ENCODE measurements at places on chromosomes 2 and 18.

DNA sequence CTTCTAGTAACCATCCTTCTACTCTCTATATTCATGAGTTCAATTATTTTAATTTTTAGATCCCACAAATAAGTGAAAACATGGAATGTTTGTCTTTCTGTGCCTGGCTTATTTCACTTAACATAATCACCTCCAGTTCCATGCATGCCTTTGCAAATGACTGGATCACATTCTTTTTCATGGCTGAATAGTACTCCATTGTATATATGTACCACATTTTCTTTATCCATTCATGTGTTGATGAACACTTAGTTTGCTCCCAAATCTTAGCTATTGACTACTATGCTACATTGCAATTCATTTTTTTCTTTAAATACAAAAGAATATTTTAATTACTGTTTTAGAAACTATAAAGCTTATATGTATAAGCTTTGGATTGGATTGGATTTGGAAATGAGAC is 240.4 kb upstream of the LYPD1 start:
- no peak for DNase-seq

DNA sequence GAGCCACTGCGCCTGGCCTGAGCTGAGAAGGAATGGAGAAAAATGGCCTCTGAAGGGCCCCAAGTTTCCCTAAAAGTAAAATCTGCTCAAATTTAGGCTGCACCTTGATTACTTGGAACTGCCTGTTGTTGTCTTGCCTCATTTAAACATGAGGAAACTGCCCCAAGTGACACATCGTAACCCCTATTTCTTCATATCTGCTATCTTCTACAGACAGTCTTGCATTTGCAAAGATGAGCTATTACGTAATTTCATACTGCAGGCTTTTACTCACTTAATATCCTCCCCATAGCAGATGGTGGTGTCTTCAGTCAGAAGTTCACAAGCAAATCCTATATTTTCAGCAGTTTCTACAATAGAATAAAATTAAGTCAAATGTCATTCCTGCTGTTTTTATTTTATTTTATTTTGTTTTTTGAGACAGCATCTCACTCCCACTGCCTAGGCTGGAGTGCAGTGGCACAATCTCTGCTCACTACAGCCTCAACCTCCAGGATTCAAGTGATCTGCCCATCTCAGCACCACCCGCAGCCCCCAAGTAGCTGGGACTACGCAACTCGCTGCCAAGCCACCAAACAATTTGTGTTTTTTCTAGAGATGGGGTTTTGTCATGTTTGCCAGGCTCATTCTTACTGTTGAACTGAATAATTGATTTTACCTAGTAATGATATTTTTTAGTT is 45.3 kb upstream of the NARS1 start:
- no peak for DNase-seq

DNA sequence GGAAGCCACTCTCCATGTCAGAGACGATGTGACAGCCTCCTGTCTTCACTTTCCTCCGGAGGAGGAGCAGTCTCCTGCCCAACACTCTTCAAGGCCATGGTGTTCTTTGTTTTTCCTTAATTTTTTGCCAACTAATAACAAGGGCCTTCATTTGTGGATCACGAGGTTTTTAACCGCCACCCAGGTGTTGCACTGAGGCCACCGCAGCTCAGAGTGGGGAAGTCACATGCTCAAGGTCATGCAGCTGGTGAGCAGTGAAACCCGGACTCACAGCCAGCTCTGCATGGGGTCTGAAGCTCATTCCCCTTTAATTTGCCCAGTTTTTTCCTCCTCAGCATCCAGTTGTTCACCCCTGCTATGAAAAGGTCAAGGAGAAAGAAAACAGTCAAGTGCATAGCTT is 19.6 kb downstream of the ENOSF1 start:
- no peak for DNase-seq

DNA sequence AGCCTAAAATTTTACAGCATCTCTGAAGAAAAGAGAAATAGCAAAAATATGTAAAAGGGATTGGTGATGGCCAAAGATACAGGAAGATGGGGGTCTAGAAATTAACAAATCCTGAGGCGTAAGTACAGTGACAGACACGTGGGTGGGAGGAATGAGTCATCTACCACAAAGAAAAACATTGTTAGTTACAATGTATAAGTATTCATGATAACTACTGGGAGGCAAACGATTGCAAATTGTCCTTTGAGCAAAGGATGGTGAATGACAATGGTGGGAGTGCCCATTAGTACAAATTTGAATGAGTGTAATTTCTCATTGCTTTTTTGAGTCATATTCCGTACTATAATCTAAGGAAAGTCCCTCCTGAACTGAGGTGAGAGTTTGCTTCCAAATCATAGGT is 809.0 kb upstream of the FAM98A start:
- no peak for DNase-seq

- no peak for DNase-seq
These were observed 125.2 kb upstream of the LYPD6 start for GRCh38 chr2:149205143-149205542.

DNA sequence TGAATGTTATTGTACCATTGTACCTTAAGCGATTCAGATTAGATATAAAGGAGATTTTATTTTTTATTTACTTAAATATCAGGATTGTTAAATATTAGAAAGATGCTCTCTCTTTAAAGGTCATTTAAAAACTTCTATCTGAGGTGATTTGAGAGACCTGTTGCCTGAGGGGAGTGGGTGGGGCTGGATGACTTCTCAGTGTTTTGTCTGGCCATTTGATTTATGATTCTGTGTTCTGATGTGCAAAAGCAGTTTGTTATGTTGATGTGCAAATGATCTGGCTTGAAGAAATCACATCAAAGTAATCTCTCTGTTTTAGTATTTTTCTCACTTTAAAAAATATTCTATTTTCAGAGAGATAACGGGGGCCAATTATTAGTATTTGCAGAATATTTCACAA is 370.8 kb downstream of the NUP35 start:
- DNase-seq, result no peak

DNA sequence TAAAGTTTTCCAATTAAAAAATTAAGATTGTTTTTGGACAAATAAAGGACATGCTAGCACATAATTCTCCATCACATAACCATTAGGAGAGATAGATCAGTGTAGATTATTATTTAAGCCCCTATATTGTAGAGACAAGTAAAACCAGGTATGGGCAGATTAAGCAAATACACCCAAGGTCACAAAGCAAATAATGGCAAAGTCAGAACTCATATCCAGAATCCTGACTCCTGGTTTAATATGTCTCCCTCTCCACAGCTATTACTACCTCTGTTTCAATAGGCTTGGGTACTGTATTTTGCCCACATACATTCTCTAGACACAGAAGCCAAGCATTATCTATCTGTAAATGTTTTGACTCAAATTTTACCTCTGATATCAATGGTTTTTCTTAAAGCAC is 282.3 kb downstream of the EPHA4 start:
- no peak for DNase-seq

- DNase-seq, result peak; percentile 39
These were observed 819 bp upstream of the KLF11 start for GRCh38 chr2:10042301-10043161.

DNA sequence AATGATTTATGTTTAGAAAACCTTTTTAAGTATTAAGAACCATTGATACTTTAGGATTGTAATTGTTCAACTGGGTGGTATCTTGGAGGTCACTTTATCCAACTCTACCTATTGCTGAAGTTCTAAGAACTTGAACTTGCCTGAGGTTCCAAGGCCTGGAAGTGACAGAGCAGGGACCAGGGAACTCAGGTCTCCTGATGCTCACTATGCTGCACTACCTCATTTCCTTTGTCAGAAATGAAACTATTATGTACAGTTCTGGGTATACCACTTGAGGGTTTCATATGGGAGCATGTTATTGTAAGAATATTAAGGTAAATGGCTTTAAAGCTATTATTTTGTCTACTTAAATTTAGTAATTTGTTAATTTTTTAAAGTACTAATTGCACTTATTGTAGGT is 3.0 kb downstream of the MBD5 start:
- no peak for DNase-seq

DNA sequence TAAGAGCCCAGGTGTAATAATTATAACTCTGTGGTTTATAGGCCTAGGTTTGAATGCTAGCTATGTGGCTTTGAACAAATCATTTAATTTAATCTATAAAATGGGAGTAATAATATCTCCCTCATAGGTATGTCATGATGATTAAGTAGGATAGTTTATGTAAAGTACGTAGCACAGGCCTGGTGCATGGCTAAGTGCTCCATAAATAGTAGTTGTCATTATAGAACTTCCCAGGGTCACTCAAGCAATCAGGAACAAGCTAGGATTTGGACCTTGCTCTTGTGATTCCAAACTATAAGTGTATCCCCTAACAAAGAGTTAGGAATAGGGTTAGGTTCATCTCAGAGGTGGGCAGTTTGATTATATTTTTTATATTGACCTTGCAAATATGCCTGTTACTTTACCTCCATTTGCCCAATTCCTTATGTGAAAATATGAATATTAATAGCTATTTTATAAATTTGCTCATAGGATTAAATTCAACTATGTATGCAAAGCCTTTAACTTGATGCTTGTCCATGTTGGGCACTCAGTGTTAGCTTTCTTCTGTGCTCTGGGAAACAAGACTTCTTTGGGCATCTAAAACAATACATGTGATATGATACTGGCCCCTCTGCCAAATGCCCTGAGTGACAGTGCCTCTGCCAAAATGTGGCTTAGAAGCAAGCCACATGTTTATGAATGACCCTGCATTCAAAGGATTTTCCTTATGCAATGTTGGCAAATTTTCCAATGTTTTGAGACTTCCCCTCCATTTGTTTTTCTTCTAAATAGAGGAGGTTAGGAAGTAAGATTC is 353.6 kb downstream of the KIAA1328 start:
- DNase-seq, result no peak

DNA sequence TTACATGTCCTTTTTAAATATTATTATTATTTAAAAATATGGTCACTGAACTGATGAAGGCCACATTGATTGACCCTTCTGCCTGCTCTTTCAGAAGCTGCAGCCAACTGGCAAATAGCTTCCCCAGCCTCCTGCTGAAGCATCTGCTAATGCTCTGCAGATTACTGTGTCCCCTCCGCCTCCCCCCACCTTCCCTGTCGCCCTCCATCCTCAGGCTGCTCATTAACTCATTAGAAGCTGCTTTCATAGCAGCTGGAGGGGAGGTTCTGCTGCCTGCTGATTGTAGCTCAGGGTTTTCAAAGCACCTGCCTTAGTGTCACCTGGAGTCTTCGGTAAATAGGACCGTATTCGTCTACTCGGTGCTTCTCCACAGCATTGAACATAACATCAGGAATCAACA is 24.8 kb upstream of the LMAN1 start:
- DNase-seq, result no peak

DNA sequence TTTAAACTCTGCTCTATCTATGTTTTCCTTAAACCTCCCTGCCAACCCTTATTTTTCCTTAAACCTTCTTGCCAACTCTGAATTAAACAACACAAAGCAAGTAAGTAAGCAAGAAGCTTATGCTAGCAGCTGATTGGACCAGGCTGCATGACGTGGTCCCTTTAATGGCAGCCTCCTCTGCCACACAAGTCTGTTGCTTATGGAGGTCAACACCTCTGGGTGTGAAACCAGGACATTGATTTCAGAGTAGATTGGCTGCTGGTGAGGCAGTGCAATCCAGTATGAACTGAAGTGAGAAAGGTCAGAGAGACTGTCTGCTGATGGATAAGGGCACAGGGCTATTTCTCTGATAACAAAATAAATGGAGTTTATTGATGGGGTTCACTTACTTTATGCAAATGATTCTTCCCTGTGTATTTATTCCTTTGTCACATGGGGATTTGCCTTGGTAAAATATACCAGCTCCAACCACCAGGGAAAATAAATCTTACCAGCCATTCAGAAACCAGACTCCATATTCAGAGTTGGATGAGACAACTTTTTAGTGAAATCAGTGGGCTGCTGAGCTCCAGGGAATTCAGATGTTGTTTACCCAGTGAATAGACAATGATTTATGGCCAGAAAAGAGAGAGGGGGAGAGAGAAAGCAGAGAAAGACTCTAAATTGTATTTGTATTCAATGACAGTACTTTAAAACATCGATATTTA is 112.2 kb upstream of the NCKAP5 start:
- DNase-seq, result peak; percentile 31

Data from putamen (tissue), 1 donor.